ENCODE measurements at places on chromosomes 1 and 21. TPM values are rescaled to one million over a fixed set of nuclear protein-coding genes. Genes with fewer than 3 reads are reported as not detected.

DNA sequence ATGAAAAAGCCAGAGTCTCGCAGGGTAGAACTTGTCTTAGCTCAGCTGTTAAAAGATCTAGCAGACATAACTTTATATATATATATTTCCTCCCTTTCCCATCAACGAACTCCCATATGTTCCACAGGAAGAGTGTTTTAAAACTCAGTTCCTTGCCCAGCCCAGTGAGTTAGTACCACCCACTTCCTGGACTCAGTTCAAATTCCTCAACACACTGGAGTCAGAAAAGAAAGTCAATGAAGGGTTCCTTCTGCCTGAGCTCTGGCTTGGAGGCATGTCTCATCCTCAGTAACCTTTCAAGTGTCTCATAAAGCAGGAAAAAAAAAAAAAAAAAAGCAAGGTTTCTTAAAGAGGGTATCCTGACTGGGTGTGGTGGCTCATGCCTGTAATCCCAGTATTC, 15.6 kb downstream of the TPM3 start:
- H3K4me1 ChIP-seq, result peaks cover 61% of the 10 kb centered on the region
- no peak for DNase-seq
- H3K36me3 ChIP-seq, result no peaks in the 10 kb centered on the region
- H3K4me3 ChIP-seq, result no peak overlapping the region
- no peaks in the 10 kb centered on the region for H3K27me3 ChIP-seq

DNA sequence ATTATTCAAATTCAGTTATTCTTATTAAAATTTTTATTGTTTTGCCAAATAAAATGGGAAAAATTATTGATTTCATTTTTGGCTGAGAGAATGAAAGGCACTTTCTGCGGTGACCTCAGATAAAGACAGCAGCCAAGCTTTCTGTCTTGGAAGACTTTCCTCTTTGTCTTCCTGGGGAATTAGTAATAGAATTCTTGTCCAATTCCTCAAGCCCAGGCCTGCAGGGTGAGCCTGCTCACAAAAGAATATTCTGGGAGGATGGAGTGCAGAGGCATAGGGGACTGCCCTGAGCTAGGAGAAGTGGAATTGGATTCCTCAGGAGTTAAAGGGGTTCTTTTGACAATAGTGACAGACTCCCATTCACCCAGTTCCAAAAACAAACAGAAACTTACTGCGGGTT, 614.5 kb upstream of the ADGRL2 start:
- H3K27me3 ChIP-seq, result no peaks in the 10 kb centered on the region
- H3K27ac ChIP-seq, result no peak overlapping the region
- DNase-seq, result no peak
- no peaks in the 10 kb centered on the region for H3K4me1 ChIP-seq

DNA sequence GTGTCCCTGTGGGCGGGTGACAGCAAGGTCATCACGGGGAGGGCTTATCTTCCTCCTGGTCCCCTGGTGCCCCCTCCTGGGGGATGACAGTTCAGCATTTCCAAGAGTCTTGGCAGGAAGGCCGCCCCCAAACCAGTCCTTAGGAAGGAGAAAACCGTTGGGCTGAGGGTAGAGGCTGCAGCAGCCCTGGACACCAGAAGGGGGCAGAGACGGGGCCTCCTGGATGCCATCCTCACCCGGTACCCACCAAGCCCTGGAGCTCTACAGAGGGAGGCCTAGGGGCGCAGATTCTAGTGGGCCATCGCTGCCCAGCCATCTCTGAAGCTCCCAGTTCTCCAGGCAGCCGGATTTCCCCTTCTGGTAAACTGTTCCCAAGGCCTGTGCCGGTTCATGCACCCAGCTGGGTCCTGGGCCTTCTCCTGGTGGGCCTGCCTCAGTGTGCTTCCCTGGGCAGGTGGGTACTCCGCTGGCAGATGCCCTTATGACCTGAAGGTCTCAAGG, 14.8 kb upstream of the ZNF669 start:
- no peak overlapping the region for H3K27ac ChIP-seq
- no peak for DNase-seq
- H3K27me3 ChIP-seq, result peaks cover 12% of the 10 kb centered on the region
- H3K4me3 ChIP-seq, result no peak overlapping the region

GRCh38 chr1:161766102-161766981, at the start of gene ATF6:
TSS of gene ATF6 (plus strand) at chr1:161766320. CDS start at chr1:161766361, 41 bp downstream.
- peak within 1 kb of the TSS; percentile 97 for H3K4me3 ChIP-seq
- H3K27ac ChIP-seq, result peak within 1 kb of the TSS; percentile 75
- H3K36me3 ChIP-seq, result no peaks in the 10 kb centered on the region
- peaks cover 30% of the 10 kb centered on the region for H3K4me1 ChIP-seq
- peak; percentile 74 for DNase-seq

DNA sequence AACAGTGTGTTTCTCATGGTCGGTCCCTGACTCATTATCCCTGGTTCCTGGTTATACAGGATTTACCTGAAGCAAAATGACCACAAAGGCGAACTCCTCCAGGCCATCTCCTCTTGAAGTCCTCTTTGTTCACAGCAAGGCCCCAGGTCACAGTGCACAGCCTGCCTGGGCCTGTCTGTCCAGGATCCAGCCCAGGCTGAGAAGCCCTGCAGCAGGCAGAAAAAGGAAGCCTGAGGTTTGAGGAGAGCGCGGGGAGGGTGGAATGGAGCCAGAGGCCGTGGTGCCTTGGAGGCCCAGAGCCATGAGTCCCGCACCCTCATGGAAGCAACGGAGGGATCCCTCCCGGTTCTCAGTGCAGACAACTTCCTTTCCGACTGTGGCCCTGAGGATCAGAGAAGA, 136.8 kb upstream of the IRF2BP2 start:
- no peak for DNase-seq
- H3K36me3 ChIP-seq, result no peaks in the 10 kb centered on the region
- no peak overlapping the region for H3K27ac ChIP-seq
- H3K4me1 ChIP-seq, result no peaks in the 10 kb centered on the region

GRCh38 chr1:217089361-217090014, 366.3 kb upstream of the ESRRG start:
- H3K27ac ChIP-seq, result no peak overlapping the region
- DNase-seq, result no peak
- peaks cover 14% of the 10 kb centered on the region for H3K27me3 ChIP-seq
- peaks cover 4% of the 10 kb centered on the region for H3K4me1 ChIP-seq

DNA sequence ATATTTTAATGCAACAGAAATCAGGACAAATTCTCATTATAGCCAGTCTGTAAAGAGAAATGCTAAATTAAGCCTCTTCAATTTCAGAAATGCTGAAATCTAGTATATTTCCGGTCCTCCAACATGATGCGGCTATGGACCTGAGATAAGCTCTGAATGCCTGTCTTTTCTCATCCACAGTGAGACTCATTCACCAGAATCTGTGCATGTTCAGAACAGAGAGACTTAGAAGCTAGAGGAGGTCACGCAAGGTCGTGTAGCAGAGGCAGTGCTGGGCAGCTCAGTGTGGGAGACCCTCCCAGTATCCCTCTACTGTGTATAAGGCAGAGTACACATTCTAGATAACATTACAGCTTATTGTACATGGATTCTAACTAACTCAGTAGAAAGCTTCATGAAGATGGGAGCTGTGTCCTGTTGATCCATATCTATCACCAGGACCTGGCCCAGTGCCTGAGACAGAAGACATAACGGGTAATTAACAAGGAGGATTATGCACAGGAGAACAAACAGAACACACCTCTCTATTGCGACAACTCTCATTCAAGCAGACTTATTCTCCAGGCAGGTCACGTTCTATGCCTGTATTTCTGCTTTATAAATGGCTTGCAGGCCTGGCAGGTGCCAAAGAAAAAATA, 97.0 kb upstream of the COA6 start:
- no peak overlapping the region for H3K4me3 ChIP-seq
- DNase-seq, result no peak
- H3K27ac ChIP-seq, result no peak overlapping the region
- no peaks in the 10 kb centered on the region for H3K36me3 ChIP-seq
- H3K4me1 ChIP-seq, result no peaks in the 10 kb centered on the region

DNA sequence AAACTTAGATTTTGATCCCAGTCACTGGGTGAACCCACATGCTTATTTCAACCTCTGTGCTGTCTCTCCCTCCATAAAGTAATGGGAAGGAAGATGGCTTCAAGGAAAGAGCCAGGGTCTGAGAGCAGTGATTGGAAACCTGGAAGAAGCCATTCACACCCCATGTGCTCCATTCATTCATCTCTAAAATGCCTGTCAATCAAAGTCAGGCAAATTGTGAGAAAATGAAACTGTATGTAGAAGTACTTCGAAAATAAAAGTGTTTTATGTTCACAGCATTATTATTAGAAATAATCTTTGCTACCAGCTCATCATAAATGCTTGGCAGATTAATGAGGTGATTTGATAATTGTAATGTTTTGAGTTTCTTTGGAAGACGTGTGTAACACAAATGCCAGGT, 61.0 kb downstream of the ACP6 start:
- DNase-seq, result no peak
- H3K27ac ChIP-seq, result no peak overlapping the region
- H3K36me3 ChIP-seq, result peaks cover 42% of the 10 kb centered on the region

DNA sequence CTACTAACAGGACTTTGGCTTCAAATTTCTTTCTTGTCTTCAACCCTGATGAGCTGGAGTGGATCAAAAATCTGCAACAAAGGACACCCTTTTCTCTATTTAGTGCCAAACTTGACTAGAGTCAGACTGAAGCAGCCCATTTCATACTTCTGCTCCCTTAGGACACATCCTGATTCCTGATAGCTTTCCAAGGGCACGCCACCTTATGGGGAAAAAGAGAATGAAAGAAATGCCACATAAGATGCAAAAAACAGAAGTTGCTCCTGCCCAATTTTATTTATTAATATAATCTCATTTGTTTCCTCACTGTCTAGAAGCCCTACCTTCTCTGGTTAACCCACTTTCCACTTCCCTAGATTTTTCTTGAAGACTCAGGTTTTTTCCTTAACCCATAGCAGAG, 72.7 kb upstream of the NBPF4 start:
- H3K27ac ChIP-seq, result no peak overlapping the region
- H3K4me1 ChIP-seq, result no peaks in the 10 kb centered on the region
- no peak for DNase-seq

- H3K36me3 ChIP-seq, result no peaks in the 10 kb centered on the region
- H3K27me3 ChIP-seq, result peaks cover 23% of the 10 kb centered on the region
- no peak for DNase-seq
- H3K4me3 ChIP-seq, result no peak within 1 kb of the TSS
Observed at GRCh38 chr1:165355977-165356811, at the start of gene LMX1A. TSS of gene LMX1A (minus strand) at chr1:165356715. CDS start at chr1:165355559, 1,156 bp downstream.

- no peaks in the 10 kb centered on the region for H3K36me3 ChIP-seq
- no peak overlapping the region for H3K27ac ChIP-seq
- no peak overlapping the region for H3K4me3 ChIP-seq
- no peak for DNase-seq
Observed at GRCh38 chr1:190679454-190679853, 201.8 kb upstream of the BRINP3 start.

- peaks cover 6% of the 10 kb centered on the region for H3K4me1 ChIP-seq
- DNase-seq, result no peak
- no peak overlapping the region for H3K4me3 ChIP-seq
- peaks cover 6% of the 10 kb centered on the region for H3K27me3 ChIP-seq
Observed at GRCh38 chr1:159187647-159188374, 16.4 kb downstream of the CADM3 start.

- H3K4me3 ChIP-seq, result no peak overlapping the region
- no peak overlapping the region for H3K27ac ChIP-seq
- DNase-seq, result no peak
Observed at GRCh38 chr1:147720557-147720956, 39.8 kb downstream of the GJA5 start.

- H3K36me3 ChIP-seq, result no peaks in the 10 kb centered on the region
- no peak overlapping the region for H3K27ac ChIP-seq
- DNase-seq, result no peak
- H3K4me1 ChIP-seq, result no peaks in the 10 kb centered on the region
- peaks cover 22% of the 10 kb centered on the region for H3K27me3 ChIP-seq
Observed at GRCh38 chr1:30856260-30856790, 52.2 kb downstream of the SDC3 start.

- DNase-seq, result no peak
- no peak overlapping the region for H3K4me3 ChIP-seq
- H3K27me3 ChIP-seq, result no peaks in the 10 kb centered on the region
- H3K4me1 ChIP-seq, result peaks cover 16% of the 10 kb centered on the region
- H3K36me3 ChIP-seq, result no peaks in the 10 kb centered on the region
- no peak overlapping the region for H3K27ac ChIP-seq
Observed at GRCh38 chr1:2160451-2161300, 33.9 kb downstream of the FAAP20 start.

DNA sequence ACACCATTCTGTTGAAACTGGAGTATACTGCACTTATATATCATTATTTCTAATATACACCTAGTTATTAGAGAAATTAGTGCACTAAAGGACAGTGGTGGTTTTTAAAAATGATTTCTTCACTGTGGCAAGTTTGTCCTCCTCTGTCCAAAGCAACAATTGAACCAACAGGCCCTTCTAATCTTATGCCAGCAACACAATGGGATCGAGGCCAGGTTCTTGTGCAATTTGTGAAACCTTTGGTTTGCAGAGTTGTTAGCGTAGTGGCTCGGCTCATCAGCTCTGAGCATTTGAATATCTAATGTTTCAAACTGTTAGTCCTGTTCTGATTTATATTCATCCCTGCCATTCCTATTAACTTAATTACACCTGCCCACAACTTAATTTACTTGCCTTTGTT, 9.9 kb upstream of the LRRC39 start:
- DNase-seq, result no peak
- H3K4me3 ChIP-seq, result no peak overlapping the region
- no peaks in the 10 kb centered on the region for H3K27me3 ChIP-seq
- H3K36me3 ChIP-seq, result no peaks in the 10 kb centered on the region
- H3K27ac ChIP-seq, result no peak overlapping the region

- H3K4me3 ChIP-seq, result no peak overlapping the region
- H3K36me3 ChIP-seq, result no peaks in the 10 kb centered on the region
- H3K27me3 ChIP-seq, result no peaks in the 10 kb centered on the region
- DNase-seq, result no peak
Observed at GRCh38 chr1:69246710-69247109, 321.0 kb upstream of the LRRC7 start.

DNA sequence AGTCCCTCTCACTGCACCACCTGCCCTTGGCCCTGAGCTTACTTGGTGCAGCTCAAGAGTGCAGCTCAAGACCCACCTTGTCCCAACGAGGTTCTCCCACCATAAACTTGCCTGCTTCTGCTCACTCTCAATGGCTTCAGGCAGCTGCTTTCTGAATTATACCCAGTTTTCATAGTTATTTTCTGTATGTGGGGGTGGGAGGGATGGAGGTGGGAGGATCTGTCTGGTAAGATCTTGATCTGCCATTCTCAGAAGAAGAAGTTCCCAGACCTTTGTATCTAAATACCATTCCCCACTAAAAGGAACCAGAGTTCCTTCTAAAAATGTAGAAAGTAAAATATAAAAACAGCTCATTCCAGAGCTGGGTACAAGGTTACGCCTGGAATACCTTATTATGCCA, 111.5 kb downstream of the SIM2 start:
- no peaks in the 10 kb centered on the region for H3K27me3 ChIP-seq
- no peak for DNase-seq
- H3K27ac ChIP-seq, result no peak overlapping the region
- H3K4me1 ChIP-seq, result no peaks in the 10 kb centered on the region
- no peaks in the 10 kb centered on the region for H3K36me3 ChIP-seq

GRCh38 chr1:206143537-206144172, 26.5 kb upstream of the AVPR1B start:
- no peaks in the 10 kb centered on the region for H3K36me3 ChIP-seq
- no peak overlapping the region for H3K27ac ChIP-seq
- H3K27me3 ChIP-seq, result no peaks in the 10 kb centered on the region
- H3K4me3 ChIP-seq, result no peak overlapping the region
- no peak for DNase-seq

TRAF3IP3 gene
- total RNA-seq, result 502 TPM

NOS1AP gene
- not detected for total RNA-seq

PEAR1 gene
- total RNA-seq, result 0.67 TPM

CD1E gene
- not detected for total RNA-seq

ARHGEF19 gene
- 7.0 TPM for total RNA-seq

Data from T-cell (primary cell).